ENCODE measurements at places on chromosomes 4 and X.

- DNase-seq = no peak
Measured at GRCh38 chr4:55824865-55825264, 5.3 kb downstream of the EXOC1L start.

DNA sequence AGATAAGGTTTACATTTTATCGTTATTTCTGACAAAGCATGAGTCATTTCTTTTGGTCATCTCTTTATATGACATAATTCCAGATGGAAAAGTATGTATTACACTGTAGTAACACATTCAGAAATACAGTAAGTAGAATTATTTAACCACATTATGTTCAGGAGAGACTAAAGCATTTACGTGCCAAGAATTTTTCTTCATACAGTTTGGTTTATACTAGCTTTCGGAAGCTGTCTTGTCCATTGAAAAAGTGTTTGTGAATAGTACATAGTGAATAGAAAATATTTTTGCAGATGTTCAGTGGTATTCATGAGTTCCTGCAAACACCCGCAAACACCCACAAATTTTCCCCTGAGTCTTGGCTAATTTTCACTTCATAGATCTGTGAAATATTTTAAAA lies 1033.0 kb upstream of the INTU start:
- no peak for DNase-seq

- DNase-seq = no peak
Measured at GRCh38 chr4:113141901-113142346, 92.5 kb downstream of the ANK2 start.

GRCh38 chr4:15707363-15707715 lies 4.5 kb downstream of the BST1 start:
- DNase-seq = no peak

DNA sequence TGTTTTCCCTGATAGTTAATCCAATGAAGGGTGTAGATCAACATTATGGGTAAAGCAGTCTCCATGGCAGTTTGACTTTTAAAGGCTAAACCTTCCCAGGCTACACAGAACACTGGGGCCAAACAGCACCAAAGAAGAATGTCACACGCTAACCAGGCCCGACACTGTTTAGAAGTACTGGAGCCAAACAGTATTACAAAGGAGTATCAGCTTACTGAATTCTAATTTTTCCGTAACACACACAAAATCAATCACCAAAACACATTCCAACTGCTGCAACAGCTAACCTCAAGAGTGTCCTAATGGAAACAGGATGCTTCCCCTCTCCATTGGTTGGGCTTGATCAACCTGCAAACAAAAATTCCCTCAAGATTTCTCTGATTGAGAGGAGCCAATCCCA lies 783.5 kb downstream of the PCDH18 start:
- no peak for DNase-seq

DNA sequence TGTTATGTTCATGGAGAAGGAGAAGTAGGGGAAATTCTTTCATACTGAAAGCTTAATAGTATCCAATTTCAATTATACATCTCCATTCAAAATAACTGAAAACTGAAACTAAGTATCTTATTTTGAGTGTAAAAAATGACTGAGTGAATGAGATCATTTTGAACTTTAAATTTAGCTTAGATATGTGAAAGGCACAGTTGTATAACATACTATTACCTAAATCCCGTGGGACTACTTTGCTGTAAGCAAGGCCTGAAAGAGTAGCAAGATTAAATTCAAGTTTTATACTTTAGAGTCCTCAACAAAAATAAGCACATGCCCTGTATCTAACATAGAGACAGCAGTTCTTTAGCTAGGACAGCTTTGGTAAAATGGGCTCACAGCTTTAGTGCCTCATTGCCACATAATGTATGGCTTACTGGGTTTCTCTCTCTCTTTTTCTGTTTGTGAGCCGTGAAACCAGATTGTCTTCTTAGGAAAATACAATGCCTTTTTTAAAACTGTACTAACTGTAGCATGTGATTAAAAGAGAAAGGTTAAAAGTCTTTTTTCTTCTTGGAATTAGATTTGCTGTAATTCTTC lies 43.2 kb downstream of the GSTCD start:
- DNase-seq = no peak

GRCh38 chr4:7581477-7581876 lies 146.7 kb upstream of the PSAPL1 start:
- no peak for DNase-seq

Data from cortex of kidney (tissue), 1 donor.